Breast epithelium (tissue), 4 donors: ENCODE measurements at places on chromosomes 2 and 18. TPM values are rescaled to one million over a fixed set of nuclear protein-coding genes. Genes with fewer than 3 reads are reported as not detected.

FOXI3 gene
- total RNA-seq, result not detected

FAM168B gene
- total RNA-seq, result 122 TPM

ADRA2B gene
- total RNA-seq, result 1.6 TPM

SKA1 gene
- total RNA-seq, result not detected

ZNF396 gene
- total RNA-seq, result 4.3 TPM

INO80D gene
- total RNA-seq, result 16.3 TPM

CKAP2L gene
- 0.96 TPM for total RNA-seq
